ENCODE measurements at places on chromosomes 7 and 10. TPM values are rescaled to one million over a fixed set of nuclear protein-coding genes. Genes with fewer than 3 reads are reported as not detected.

GRCh38 chr7:26101361-26102151 is 50.4 kb upstream of the NFE2L3 start:
- H3K27ac ChIP-seq = peak overlapping the region; percentile 71
- DNase-seq = no peak
- H3K27me3 ChIP-seq = no peaks in the 10 kb centered on the region
- H3K4me3 ChIP-seq = no peak overlapping the region
- no peaks in the 10 kb centered on the region for H3K36me3 ChIP-seq

GRCh38 chr7:128863433-128863989 is 855 bp downstream of the ATP6V1F start:
- peaks cover 24% of the 10 kb centered on the region for H3K4me1 ChIP-seq
- H3K27ac ChIP-seq = peak overlapping the region; percentile 84
- no peak for DNase-seq
- H3K4me3 ChIP-seq = peak overlapping the region; percentile 93
- no peaks in the 10 kb centered on the region for H3K27me3 ChIP-seq

GRCh38 chr10:126199221-126199998 is 188.9 kb downstream of the ADAM12 start:
- no peaks in the 10 kb centered on the region for H3K4me1 ChIP-seq
- no peaks in the 10 kb centered on the region for H3K36me3 ChIP-seq
- H3K27me3 ChIP-seq = no peaks in the 10 kb centered on the region
- DNase-seq = no peak
- H3K27ac ChIP-seq = no peak overlapping the region

DNA sequence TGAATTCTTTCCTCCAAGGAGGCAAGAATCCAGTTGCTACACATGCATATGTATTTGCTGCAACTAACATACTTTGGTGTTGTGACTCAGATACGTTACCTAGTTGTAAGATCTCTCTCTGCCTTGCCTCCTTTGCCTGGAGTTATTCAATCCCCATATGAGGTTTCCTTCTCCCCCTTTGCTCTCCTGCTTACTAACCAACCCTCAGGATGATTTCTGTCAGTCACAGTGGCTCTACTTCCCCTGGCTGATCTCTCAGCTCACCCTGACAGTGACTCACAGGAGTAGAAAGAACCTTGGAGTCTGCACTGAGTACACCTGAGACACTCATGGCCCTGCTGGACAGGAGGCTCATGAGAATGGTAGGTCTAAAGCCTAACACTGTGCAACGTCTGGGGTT is 92.0 kb downstream of the TMEM106B start:
- H3K4me1 ChIP-seq = no peaks in the 10 kb centered on the region
- H3K4me3 ChIP-seq = no peak overlapping the region
- DNase-seq = no peak
- no peak overlapping the region for H3K27ac ChIP-seq

DNA sequence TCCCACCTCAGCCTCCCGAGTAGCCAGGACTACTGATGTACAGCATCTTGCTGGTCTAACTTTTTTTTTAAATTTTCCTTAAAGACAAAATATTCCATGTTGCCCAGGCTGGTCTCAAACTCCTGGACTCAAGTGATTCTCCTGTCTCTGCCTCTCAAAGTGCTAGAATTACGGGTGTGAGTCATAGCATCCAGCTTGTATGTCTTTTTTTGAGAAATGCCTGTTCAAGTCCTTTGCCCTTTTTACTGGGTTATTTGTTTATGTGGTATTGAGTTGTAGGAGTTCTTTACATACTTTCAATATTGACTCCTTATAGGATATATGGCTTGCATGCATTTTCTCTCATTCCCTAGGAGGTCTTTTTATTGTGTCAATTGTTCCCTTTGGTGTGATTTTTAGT is 486.4 kb downstream of the MAGI2 start:
- no peak overlapping the region for H3K4me3 ChIP-seq
- no peaks in the 10 kb centered on the region for H3K27me3 ChIP-seq
- H3K36me3 ChIP-seq = no peaks in the 10 kb centered on the region
- no peaks in the 10 kb centered on the region for H3K4me1 ChIP-seq

DNA sequence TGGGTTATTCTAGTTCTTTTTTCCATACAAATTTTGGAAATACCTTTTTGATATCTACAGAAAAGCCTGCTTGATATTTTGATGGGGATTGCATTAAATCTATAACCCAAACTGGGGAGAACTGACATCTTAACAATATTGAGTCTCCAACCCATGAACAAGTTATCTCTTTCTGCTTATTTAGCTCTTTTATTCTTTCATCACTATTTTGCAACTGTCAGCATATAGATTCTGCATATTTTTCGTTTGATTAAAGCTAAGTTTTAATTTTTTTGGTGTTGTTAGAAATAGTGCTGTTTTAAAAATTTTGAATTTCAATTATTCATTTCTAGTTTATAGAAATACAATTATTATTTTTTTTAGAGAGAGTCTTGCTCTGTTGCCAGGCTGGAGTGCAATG is 97.9 kb downstream of the EMX2 start:
- no peaks in the 10 kb centered on the region for H3K27me3 ChIP-seq
- no peaks in the 10 kb centered on the region for H3K4me1 ChIP-seq
- DNase-seq = no peak
- no peak overlapping the region for H3K27ac ChIP-seq

- H3K27me3 ChIP-seq = no peaks in the 10 kb centered on the region
- H3K36me3 ChIP-seq = no peaks in the 10 kb centered on the region
- DNase-seq = no peak
- H3K4me3 ChIP-seq = no peak overlapping the region
- no peak overlapping the region for H3K27ac ChIP-seq
Measured at GRCh38 chr10:85789982-85790789, 576.4 kb downstream of the GRID1 start.

- no peaks in the 10 kb centered on the region for H3K36me3 ChIP-seq
- DNase-seq = no peak
- H3K4me1 ChIP-seq = peaks cover 51% of the 10 kb centered on the region
- no peak overlapping the region for H3K4me3 ChIP-seq
- H3K27ac ChIP-seq = no peak overlapping the region
- H3K27me3 ChIP-seq = no peaks in the 10 kb centered on the region
Measured at GRCh38 chr10:35426657-35427056, 90.3 kb downstream of the CCNY start.

DNA sequence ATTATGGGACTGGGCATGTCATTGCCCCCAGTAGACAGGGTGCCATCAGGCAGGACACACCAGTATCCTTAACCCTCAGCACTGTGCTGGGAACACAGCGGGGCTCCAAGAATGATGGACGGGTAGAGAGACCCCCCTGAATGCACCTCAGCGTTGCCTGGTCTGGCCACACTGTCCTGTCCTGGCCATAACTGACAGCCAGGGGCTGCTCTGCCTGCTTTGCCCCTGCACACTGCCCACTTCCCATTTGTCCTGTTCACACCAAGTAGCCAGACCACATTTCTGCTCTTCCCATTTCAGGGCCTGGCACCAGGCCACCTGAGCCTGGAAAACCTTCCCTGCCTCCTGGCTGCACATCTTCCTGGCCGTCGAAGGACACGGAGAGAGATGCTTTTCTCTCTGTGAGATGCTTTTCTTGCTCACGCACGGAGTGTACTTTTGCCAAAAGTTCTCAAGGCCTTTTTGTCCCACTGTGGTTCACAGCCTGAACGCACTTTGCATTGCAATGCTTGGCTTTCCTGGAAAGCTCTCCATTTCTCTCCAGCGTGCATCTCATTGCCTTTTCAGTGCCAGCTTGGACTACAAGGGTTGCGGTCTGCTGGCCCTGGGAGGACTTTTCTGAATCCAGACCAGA is 131.0 kb upstream of the EEPD1 start:
- no peaks in the 10 kb centered on the region for H3K4me1 ChIP-seq
- no peaks in the 10 kb centered on the region for H3K27me3 ChIP-seq
- H3K4me3 ChIP-seq = no peak overlapping the region
- no peak for DNase-seq
- H3K27ac ChIP-seq = no peak overlapping the region
- no peaks in the 10 kb centered on the region for H3K36me3 ChIP-seq

DNA sequence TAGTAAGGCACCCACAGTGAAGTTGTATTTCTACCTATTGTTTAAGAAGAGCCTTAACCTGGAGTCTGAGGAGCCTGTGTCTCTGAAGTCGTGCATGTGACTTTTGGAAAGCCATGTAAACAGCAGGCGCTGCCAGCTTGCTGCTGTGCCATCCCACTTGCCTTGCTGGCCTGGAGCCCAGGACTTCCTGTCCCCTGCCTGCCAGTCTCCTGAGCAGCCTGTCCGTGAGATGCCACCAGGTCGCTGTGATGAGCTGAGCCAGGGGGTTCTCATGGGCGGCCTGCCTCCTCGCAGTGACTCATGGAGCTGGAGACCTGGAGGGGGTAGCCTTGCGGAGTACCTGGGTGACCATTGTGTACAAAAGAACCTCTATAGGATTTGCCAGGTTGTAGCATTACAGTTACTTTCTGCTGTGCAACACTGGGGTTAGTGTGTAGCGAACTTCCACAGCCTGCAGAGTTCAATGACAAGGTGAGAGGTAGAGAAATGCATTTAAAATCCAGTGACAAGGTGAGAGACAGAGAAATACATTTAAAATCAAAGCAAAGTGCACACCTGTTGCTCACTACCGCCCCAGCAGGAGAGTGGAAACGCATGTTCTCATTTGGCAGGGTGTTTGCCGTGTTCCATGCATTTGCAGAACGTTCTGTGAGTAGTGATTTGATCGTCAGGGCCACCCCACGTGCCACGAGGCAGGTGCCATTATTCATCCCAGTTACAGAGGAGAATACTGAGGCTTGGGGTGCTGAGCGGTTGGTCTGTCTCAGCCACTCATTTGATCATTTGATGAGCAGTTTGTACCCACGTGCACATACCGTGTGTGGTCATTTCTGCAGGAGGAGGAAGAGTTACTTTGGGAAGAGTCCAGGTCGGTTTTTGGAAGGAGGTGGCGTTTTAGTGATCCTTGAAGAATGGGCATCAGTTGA is 36.6 kb upstream of the BHLHA15 start:
- H3K36me3 ChIP-seq = peaks cover 29% of the 10 kb centered on the region
- peak; percentile 65 for DNase-seq

- no peaks in the 10 kb centered on the region for H3K4me1 ChIP-seq
- DNase-seq = no peak
- H3K36me3 ChIP-seq = no peaks in the 10 kb centered on the region
- H3K27me3 ChIP-seq = no peaks in the 10 kb centered on the region
- H3K27ac ChIP-seq = no peak overlapping the region
- H3K4me3 ChIP-seq = no peak overlapping the region
Measured at GRCh38 chr7:152596824-152597223, 79.1 kb downstream of the XRCC2 start.

DNA sequence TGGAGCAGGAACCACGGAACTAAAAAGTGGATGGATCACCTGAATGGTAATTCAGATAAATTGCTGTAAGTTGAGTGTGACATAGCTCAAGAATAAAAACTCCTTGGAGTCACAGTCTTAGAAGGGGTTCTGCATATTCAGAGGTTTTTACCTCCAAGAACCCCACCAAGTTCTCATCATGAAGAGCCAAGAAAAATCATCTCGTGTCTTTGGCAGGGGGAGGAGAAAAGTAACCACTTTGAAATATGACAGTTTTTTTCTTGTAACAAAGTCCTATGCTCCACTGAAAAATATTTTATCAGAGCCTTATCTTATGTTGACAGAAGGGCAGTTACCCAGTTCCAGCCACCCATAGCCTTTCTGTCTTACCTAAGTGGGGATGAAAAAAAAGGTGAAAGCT is 38.2 kb upstream of the MBL2 start:
- no peak overlapping the region for H3K27ac ChIP-seq
- no peaks in the 10 kb centered on the region for H3K36me3 ChIP-seq
- H3K4me1 ChIP-seq = no peaks in the 10 kb centered on the region
- DNase-seq = no peak
- H3K4me3 ChIP-seq = no peak overlapping the region

- H3K4me1 ChIP-seq = no peaks in the 10 kb centered on the region
- H3K27ac ChIP-seq = no peak overlapping the region
Measured at GRCh38 chr10:107442035-107442505, 277.6 kb upstream of the SORCS1 start.

Gene MICU1
- total RNA-seq = 57.1 TPM

Gene TCAF2
- 6.2 TPM for total RNA-seq

Gene PRSS37
- not detected for total RNA-seq

Gene MARCHF5
- total RNA-seq = 28.3 TPM

Gene SUV39H2
- total RNA-seq = 4.3 TPM

Gene TMEM236
- 5.9 TPM for total RNA-seq

Gene FAM107B
- 75.4 TPM for total RNA-seq

Gene H2AZ2
- 139 TPM for total RNA-seq

Data from lower lobe of right lung (tissue), 2 donors.